Choroid plexus epithelial cell (primary cell): ENCODE measurements at places on chromosomes 12 and 14.

DNA sequence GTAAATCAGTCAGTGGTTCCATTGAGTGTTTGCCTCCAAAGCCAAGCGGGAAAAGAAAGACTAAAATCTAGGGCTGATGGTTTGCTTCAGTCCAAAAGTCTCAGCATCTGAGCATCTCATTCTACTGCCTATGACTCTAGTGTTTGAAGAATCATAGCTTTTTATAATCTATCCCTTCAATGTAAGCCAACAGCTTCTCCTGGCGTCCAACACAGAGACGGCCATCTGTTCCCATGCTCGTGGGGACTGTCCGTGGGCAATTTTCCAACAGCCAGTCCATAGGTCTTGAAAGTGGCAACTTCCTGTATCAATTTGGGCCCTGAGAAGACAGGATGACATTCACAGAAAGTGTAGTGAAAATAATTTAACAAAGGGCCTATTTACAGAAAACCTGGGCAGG lies 544.4 kb upstream of the TMEM132C start:
- no peak for DNase-seq

- no peak for DNase-seq
Observed at GRCh38 chr12:127750076-127750840, 516.7 kb upstream of the TMEM132C start.

GRCh38 chr14:104689109-104689880 lies at the start of gene INF2:
Gene INF2 (plus strand): TSS chr14:104689618. CDS start chr14:104701366, 11,748 bp downstream.
- peak; percentile 51 for DNase-seq

DNA sequence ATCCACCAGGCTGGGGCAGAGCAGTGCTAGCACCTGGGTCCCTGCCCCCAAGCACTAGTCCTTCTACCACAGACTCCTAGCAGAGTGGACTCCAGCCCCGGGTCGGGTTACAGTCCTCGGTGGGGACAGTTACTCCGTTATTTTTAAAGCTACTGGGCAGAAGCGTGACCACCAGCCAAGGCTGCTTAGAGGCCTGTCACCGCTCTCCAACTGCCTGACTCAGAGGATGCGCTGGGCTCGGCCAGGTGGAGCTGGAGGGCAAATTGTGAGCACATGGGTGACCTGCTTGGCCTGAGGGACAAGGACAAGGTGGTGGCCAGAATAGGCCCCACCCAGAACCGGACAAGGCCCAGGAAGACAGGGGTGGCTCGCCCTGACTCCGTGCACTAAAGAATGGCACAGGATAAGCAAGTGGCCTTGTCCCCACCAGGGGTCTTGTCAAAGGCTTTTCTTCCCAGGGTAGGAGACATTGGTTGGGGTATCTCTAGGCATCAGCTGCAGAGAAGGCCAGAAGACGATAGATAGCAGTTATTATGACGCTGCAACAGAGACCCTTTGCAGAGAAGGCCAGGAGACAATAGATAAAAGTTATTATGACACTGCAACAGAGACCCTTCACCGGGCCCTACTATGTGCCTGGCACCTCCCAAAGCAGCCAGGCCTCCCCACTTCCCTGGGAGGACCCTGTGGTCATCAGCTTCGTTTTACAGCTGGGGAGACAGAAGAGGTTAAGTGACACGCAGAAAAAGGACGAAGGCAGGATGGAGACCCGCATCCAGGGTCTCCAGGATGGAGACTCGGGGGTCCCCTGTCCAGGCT lies 1.6 kb downstream of the ABCB9 start:
- no peak for DNase-seq
